ENCODE measurements at places on chromosomes 5 and 9.

DNA sequence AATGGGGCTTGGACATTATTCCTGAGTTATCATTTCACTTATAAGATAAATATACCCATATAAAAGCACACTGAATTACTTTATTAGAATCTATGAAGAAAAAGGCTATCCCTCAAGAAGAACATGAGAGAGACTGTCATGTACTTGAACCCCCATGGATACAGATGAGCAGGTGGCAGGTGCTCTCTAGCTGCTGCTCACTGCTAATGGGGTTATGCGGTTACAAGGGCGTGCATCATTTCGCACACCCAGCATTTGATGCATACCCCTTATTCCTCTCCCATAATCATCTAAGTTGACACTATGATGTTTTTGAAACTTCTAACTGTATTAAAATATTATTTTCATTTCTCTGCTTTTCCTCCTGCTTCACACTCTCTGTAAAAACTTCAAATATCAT is 16.4 kb downstream of the ITK start:
- no peak for DNase-seq

GRCh38 chr5:58184910-58185309 is 275.0 kb downstream of the PLK2 start:
- peak; percentile 45 for DNase-seq

GRCh38 chr9:120927269-120928014 is 846 bp upstream of the TRAF1 start:
- DNase-seq = no peak

DNA sequence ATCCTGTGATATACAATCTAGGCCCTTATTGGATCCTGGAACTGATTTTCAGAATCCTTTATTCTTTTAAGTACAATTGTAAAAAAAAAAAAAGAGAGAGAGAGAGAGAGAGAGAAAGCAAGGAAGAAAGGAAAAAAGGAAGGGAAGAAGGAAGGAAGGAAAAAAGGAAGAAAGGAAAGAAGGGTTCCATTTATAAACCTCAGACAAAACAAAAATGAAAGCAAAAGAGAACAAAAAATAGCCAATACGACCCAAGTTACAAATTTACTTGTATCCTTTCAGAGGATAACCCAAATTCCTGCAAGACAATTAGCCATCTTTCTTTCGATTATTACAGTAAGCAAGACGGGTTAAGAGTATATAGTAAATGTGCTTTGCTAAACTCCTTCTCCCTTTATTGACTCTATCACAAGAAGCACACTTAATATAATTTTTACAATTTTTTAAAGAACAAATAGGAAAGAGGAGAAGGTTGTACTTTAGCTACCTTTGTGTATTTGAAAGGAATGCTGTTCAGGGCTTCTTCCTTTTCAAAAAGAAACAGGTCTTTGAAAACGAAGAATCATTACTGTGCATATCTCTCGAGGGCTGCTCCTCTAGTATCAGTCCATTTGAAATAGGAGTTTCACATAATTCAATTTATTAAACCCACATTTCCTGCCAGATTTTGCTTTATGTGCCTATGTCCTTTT is 543.3 kb downstream of the RAB3C start:
- no peak for DNase-seq

- DNase-seq = peak; percentile 74
Observed at GRCh38 chr9:119322184-119322583, 47.1 kb downstream of the BRINP1 start.

GRCh38 chr5:11878814-11879213 is 25.4 kb downstream of the CTNND2 start:
- DNase-seq = no peak

DNA sequence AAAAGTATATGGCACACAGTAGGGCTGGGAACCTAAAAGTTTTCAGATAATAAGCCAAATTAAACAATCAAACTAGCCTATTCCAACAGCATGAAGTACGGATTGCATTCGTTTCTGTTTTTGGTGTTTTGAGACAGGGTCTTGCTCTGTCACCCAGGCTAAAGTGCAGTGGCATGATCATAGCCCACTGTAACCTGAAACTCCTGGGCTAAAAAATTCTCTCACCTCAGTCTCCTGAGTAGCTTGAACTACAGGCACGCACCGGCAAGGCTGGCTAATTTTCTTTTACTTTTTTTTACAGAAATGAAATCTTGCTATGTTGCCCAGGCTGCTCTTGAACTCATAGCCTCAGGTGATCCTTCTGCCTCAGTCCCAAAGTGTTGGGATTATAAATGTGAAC is 5.2 kb downstream of the RFX3 start:
- no peak for DNase-seq

DNA sequence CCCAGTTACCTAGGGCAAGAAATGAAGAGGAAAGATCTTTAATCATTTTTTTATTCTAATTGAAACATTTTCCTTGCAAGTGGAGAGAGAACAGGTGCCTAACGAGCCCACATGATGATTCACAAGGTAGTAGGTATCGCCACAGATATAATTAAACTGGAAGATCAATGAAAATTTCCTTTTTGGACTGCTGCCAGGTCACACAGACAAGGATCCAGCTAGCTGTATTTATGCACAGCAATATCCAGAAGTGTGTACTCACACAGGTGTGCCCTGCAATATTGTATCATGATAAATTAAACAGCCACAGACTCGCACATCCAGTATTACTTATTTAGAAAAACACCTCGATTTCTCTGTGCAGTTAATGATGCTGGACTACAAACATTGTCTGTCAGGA is 294.0 kb upstream of the SMARCA2 start:
- no peak for DNase-seq

- no peak for DNase-seq
Observed at GRCh38 chr5:128528637-128529255, 9.3 kb downstream of the FBN2 start.

- no peak for DNase-seq
Observed at GRCh38 chr5:91190314-91190690, 192.8 kb downstream of the ARRDC3 start.

DNA sequence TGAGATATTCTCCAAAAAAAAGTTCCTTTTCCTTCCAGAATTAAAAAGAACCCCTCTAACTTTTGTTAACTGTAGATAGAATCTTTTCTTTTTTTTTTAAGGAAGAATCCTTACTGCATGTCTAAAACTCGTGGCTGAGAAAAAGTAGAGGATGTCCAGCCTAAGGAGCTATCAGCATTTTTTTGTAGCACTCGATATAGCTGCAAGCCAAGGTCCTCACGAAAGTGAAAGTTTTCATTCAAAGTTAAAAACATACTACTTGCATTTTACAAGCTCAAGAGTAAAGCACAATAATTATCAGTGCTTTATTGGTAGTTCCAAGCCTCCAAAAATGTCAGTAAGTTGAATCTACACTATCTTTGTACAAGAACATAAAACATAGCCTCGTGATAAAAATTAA is 28.7 kb upstream of the ZSWIM6 start:
- DNase-seq = no peak

DNA sequence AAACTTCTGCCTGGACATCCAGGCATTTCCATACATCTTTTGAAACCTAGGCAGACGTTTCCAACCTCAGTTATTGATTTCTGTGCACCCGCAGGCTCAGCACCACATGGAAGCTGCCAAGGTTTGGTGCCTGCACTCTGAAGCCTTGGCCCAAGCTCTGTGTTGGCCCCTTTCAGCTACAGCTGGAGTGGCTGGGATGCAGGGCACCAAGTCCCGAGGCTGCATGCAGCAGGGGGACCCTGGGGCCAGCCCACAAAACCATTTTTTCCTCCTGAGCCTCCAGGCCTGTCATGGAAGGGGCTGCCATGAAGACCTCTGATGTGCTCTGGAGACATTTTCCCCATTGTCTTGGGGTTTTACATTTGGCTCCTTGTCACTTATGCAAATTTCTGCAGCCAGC is 49.9 kb downstream of the NFX1 start:
- DNase-seq = no peak

GRCh38 chr5:54480296-54480695 is 24.8 kb downstream of the HSPB3 start:
- no peak for DNase-seq

DNA sequence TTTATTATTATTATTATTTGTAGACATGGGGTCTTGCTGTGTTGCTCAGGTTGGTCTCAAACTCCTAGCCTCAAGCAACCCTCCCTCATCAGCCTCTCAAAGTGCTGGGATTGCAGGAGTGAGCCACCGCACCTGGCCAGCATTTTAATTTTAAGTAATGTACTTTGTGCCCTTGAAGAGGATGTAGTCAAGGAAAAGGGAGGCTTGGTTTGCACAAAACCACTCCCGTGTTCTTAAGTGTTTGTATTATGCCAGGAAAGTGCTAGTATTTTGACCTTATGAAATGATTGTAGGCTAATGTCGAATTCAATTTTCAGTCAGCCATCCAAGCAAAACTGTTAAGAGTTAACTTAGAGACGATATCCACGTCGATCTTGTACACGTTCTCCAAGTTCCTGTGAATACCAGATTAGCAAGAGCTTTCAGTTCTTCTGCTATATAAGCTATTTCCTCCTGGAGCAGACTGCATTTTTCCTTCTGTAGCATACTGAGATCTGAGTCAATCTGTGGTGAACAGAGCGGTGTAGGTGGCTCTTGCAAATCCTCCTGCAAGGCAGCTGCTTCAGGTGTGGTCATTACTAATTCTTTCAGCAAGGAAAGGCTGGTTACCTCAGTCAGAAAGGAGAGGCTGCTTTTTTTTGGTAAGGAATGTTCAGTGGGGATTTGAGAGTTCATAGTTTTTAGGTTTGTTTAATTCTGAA is 23.7 kb downstream of the CCDC171 start:
- no peak for DNase-seq

- no peak for DNase-seq
Observed at GRCh38 chr5:73444499-73445438, 3.8 kb downstream of the FOXD1 start.

GRCh38 chr5:54620141-54620933 is 102.8 kb downstream of the SNX18 start:
- DNase-seq = no peak

- DNase-seq = no peak
Observed at GRCh38 chr5:179256328-179257175, 88.7 kb downstream of the ADAMTS2 start.

DNA sequence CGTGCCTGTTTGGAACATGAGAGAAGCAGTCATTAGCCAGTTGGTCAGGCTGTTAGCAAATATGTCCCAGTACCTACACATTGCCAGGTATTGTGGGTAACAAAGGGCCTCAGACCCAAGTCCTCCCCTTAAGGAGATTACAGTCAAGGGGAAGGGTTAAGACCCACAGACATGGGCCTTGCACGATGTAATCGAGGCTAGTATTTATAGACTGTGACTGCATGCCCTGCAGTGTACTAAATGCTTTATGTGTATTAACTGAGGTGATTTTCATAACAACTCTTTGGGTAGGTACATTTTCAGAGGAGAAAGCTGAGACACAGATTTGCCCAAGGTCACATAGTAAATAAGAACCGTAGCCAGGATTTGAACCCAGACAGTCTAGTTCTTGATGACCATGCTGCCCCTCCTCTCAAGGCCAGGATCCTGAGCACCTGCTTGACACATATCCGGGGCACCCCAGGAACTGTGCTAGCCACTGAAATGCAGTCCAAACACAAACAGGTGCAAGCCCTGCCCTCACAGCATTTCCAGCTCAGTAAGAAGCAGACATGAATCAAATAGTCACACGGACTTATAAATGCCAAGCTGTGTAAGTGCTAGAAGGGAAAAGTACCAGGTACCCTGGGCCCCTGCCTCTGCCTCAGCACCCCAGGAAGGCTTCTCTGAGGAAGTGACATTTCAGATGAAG is 32.0 kb upstream of the GRPEL2 start:
- no peak for DNase-seq

- no peak for DNase-seq
Observed at GRCh38 chr9:18928711-18929110, 104.3 kb downstream of the SAXO1 start.

DNA sequence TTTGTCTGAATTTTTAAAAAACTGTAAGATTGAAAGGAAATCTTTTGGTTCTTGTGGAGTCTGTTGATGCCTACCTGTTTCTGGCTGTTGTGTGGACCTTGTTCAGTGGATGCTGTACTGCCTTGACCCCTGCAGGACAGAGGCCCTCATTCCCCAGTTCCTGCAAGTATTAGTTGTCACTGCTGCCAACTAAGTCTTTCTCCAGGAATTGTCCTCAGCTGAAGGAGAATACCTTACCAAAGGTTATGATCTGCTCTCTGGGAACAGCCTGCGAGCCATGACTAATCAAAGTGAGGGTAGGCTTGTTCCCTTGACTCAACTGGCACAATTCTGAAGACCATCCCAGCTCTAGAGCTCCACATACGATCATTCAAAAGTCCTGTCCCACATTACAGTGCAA is 145.3 kb upstream of the FST start:
- peak; percentile 49 for DNase-seq

GRCh38 chr5:158967541-158967940 is 132.2 kb downstream of the EBF1 start:
- DNase-seq = peak; percentile 91

DNA sequence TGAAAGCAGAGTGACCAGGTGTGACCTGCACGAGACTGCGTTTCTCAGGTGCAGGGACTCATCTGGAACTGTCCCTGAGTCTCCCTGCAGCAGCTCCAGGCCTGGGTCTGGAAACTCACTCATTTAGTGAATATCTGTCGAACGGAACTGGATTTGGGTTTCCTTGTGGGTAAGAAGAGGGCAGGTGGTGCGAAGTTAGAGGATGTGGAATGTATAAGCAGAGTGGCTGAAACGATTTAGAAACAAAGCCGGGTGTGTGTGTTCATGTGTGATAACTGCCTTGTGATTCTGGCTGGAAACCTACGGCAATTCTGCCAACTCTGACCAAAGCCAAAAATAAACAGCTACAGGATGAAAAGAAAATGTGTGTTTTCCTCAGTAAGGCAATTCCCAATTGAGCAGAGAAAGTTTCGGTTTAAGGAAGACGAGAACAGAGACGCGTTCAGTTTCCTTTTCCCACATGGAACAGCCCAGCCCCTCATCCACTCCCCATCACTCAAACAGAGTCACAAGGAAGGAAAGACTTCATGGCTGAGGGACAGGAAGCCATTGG is 130.3 kb downstream of the NSG2 start:
- DNase-seq = no peak

- peak; percentile 43 for DNase-seq
Observed at GRCh38 chr9:72871685-72872084, 81.2 kb downstream of the ALDH1A1 start.

- DNase-seq = peak; percentile 26
Observed at GRCh38 chr9:70411121-70411929, 3.1 kb downstream of the KLF9 start.

DNA sequence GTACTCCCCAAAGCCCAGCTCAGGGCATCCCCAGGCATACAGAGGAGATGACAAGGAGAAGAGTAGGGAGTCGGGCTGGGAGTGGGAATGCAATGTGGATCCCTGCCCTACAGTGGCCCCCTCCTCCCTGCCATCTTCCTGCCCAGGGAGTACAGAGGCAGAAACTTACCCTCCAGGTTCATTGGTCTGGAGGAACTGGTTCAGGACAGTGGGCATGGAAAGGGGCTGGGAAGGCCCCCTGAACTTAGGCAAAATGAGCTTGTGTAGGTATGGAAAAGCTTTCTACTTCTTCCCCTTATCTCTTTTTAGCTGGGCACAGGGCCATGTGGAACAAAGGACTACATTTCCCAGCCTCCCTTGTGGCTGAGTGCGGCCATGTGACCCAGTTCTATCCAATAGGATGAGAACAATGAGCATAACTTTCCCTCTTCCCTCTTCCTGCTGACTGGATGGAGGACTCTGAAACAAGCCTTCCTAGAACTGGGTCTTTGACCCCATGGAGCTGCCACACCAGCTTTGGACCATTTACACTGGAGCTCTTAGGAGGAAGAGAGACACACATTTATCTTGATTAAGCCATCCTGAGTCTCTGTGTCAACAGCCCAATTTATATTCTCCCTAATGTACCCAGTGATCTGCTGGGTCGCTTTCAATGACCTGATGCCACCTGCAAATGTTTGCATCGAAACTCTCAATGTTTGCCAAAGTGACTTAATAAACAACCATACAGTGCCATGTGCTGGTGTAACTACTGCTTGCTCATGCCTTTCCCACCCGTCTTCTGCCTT is 25.0 kb upstream of the HMCN2 start:
- peak; percentile 76 for DNase-seq

Data from MCF 10A (cell line).